ENCODE measurements at places on chromosomes 6 and 20. TPM values are rescaled to one million over a fixed set of nuclear protein-coding genes. Genes with fewer than 3 reads are reported as not detected.
A peak's percentile ranks its signal among the peaks of the same experiment; 100 is the strongest.

TGM3 gene
- not detected for total RNA-seq

TDRD6 gene
- under 0.01 TPM for total RNA-seq

PRRT1 gene
- under 0.01 TPM for total RNA-seq

GPR6 gene
- total RNA-seq, result not detected

COL20A1 gene
- not detected for total RNA-seq

ARMC12 gene
- 0.43 TPM for total RNA-seq

- no peak for DNase-seq
Observed at GRCh38 chr6:107401573-107401972, 57.8 kb downstream of the PDSS2 start.

GRCh38 chr6:2183246-2183645 is 62.2 kb downstream of the GMDS start:
- DNase-seq, result no peak

- DNase-seq, result peak; percentile 30
Observed at GRCh38 chr20:31836853-31837608, 8.4 kb downstream of the FOXS1 start.

GRCh38 chr6:31871046-31871659 is 7.6 kb downstream of the SLC44A4 start:
- peak; percentile 21 for DNase-seq

DNA sequence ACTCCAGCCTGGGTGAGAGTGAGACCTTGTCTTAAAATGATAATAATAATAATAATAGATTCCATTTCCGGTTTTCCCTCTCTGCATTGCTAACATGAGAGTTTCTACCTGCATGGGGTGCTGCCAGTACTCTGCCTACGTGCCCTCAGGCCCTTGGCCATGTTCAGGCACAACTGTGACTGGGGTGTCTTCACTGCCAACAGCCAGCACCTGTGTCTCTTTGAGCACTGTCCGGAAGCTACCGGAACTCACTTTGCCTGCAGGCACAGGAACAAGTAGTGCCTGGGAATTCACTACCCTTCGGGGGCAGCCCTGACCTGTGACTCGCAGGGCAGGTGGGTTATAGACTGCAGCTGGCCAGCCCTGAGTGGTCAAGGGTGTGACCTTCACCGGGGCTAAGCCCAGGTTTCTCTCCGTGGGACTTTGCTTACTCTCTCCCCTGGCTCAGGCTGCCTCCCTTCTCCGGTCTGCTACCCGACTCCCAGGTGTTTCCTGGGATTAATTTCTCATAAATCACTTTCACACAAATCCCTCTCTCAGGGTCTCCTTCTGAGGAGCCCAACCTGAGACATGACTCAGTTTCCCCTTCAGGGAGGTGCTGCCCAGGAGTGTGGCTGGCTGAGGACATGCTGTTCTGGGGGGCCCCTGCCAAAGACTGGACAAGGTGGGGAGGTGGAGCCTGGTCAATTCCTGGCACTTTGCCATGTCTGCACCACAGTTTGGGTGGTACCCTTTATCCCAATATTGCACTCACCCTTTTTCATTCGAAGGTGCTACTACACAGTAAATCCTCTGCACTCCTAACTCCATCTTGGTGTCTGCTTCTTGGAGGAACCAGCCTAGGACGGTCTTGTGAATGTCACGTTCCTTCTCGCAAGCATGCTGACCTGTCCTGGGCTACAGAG is 79.5 kb upstream of the RALGAPA2 start:
- no peak for DNase-seq

LHFPL5 gene
- total RNA-seq, result not detected

SYNDIG1 gene
- under 0.01 TPM for total RNA-seq

GRCh38 chr6:21441386-21441785 is 152.2 kb upstream of the SOX4 start:
- peak; percentile 3 for DNase-seq

ANKRD66 gene
- total RNA-seq, result not detected

VSTM2L gene
- total RNA-seq, result 0.32 TPM

PEDS1 gene
- 27.7 TPM for total RNA-seq

ISM1 gene
- 0.64 TPM for total RNA-seq

CARMIL1 gene
- total RNA-seq, result 11.2 TPM

Data from fibroblast of villous mesenchyme (primary cell).